Cortex of kidney (tissue), 1 donor: ENCODE measurements at places on chromosomes 3 and 15.

- no peak for DNase-seq
Observed at GRCh38 chr3:186461141-186461540, 83.0 kb downstream of the CRYGS start.

DNA sequence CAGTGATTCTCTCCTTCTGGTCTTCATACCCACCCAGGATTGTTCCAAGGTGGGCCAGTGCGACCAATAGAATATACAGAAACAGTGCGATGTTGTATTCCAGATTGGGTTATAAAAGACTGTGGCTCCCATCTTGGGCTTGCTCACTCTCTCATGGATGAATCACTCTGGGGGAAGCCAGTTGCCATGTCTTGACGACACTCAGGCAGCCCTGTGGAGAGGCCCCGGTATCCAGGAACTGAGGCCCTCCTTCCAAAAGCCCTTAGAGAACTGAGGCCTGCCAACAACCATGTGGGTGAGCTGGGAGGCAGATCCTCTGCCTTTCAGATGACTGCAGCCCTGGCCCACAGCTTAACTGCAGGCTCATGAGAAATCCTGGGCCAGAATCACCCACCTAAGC is 57.2 kb downstream of the SH3GL3 start:
- no peak for DNase-seq

- DNase-seq: no peak
Observed at GRCh38 chr3:171775943-171776342, 34.3 kb downstream of the PLD1 start.

GRCh38 chr3:41053220-41053619 is 146.1 kb upstream of the CTNNB1 start:
- DNase-seq: no peak

- DNase-seq: no peak
Observed at GRCh38 chr3:129239991-129240390, 9.4 kb upstream of the COPG1 start.

DNA sequence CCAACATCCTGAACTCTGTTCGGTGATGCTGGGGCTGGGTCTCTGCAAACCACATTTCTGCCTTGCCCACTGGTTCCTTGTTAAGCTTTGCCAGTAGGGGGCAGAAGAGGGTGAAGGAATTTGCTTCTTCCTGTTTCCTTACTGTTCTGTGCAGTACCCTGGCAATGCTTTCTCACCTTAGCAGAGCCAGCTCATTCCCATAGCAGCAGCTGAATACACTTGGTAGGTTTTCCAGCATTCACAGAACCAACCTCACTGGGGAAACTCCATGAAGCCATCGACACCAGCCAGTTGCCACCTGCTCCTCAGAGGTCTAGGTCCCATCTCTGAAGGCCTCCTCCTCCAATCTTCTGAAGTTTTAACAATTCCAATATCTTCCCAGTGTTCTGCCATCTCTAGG is 308.4 kb downstream of the PDCD6IP start:
- no peak for DNase-seq

GRCh38 chr3:98921957-98922356 is 20.5 kb upstream of the DCBLD2 start:
- DNase-seq: no peak

DNA sequence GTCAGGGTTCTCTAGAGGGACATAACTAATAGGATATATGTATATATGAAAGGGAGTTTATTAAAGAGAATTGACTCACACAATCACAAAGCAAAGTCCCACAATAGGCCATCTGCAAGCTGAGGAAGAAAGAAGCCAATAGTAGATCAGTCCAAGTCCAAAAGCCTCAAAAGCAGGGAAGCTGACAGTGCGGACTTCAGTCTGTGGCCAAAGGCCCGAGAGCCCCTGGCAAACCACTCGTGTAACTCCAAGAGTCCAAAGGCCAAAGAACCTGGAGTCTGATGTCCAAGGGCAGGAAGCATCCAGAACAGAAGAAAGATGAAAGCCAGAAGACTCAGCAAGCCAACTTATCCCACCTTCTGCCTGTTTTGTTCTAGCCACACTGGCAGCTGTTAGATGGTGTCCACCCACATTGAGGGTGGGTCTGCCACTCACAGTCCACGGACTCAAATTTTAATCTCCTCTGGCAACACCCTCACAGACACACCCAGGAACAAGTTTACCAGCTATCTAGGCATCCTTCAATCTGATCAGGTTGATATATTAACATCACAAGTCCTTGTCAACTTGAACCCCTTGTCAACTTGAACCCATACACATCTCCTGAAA is 54.2 kb upstream of the ACAD9 start:
- no peak for DNase-seq

DNA sequence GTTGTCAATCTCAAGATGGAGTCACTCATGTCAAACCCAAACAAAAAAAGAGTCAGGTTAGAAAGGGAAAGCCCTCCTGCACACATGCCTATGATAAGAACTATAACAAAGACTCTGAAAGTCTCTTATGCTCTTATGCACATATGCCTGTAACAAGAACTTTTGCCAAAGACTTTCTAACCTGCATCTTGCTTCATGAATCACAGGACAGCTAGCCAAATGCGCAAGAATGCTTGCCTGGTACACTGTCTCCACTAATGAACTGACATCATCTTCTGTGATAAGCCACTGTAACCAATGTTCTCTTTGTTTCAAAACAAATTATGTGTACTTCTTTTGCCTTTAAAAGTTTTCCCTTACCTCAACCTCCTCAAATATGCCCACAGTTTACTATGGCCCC is 18.2 kb upstream of the EHHADH start:
- DNase-seq: no peak

GRCh38 chr3:194404365-194405140 is 5.5 kb upstream of the GP5 start:
- no peak for DNase-seq

DNA sequence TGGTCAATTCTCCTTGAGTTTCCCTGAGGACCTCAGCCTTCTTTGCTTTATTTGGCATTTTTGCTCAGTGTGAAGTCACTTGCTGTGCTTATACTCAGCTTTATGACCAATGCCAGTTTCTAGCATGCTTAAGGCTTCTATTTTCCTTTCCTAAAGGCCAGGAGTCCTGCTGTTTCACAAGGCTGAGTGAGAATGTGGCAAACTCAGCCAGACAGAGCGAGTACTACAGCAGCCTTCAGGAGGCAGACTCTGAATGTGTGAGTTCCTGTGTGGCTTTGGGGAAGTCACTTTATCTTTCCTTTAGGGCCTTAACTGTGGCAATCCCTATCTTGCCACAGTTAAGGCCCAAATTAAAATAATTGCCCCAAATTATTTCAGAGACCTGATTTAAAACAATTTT is 213.2 kb upstream of the MRPL3 start:
- no peak for DNase-seq

GRCh38 chr3:182730675-182731042 is 62.6 kb upstream of the ATP11B start:
- no peak for DNase-seq

DNA sequence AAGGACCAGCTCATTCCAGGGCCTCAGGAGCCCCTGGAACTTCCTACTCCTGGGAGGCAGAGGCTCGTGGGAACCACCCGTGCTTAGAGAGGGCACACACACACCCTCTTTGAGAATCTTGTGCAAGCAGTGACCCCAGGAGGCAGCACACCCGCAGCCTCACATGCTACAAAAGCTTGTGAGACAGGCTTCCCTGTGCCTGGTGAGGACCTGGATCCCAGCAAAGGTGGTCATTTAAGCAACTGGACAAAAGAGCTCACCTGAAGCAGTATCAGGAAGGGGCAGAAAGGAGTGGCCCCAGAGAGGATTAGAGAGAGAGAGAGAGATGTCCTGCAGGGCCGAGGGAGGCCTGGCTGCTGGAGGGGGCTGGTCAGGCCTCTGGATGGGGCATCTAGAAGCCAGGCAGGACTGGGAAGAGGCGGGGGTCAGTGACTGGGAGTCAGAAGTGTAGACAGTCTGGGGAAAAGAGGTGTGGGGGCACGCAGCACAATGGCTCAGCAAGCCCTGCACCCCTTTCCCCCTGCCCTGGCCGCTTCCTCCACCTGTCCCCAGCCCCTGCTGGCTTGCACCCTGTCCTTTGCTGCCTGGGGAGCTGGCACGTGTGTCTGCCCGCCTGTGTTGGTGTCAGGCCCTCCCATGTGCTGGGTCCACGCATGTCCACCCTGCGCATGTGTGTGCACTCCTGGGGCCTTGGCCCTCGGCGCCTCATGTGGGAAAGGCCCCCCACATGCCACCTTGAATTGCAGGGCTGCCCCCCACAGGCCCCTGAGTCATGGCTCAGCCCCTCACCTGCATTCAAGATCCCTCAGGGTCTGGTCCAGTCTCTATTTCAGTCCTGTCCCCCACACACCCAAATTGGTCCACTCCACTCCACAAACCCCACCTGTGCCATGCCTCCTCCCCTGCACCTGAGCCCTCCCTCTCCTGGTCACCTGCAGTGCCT is 36.9 kb downstream of the TSPAN3 start:
- no peak for DNase-seq

DNA sequence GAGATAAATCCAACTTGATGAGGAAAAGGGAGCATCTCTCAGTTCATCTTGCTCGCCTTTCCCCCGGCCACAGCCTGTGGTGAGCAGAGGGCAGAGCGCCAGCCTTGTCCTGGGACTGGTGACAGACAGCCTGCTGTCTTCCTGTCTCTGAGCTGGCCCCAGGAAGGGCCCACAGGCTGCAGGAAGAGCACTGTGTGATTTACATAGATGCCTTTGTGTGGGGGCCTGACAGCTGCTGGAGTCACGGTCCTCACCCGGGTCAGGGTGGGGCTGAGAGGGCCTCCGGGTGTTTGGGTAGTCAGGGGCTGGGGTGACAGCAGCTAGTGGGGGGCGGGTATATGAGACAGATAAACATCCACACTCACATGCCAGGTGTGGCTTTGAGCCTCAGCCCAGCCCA is 29.3 kb downstream of the PLA2G4D start:
- DNase-seq: no peak

DNA sequence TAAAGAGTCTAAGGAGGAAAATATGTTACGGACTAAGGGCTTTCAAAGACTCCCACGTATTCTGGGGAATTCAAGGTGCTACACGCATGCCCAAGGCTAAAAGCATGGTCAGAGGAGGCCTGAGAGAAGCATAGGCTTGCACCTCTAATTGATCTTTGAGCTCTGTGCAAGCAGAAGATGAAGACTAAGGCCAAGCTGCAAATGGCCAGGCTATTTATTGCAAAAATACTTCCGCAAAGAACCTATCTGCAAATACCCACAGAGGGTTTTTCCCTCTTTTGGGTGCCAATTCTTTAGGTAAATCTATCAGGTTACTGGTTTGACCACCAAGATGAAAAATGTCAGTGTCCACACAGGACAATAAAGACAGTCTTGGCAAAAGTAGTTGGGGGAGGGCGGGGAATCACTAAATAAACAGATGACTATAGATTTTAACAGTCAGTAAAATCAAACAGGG is 119.5 kb downstream of the STAG1 start:
- DNase-seq: no peak

GRCh38 chr15:78726870-78727551 is 84.3 kb downstream of the ADAMTS7 start:
- DNase-seq: no peak

- DNase-seq: no peak
Observed at GRCh38 chr3:48594417-48595049, 596 bp downstream of the COL7A1 start.

GRCh38 chr3:69309814-69310213 is 76.1 kb downstream of the FRMD4B start:
- DNase-seq: no peak

GRCh38 chr3:1139071-1139470 is 46.2 kb downstream of the CNTN6 start:
- no peak for DNase-seq

DNA sequence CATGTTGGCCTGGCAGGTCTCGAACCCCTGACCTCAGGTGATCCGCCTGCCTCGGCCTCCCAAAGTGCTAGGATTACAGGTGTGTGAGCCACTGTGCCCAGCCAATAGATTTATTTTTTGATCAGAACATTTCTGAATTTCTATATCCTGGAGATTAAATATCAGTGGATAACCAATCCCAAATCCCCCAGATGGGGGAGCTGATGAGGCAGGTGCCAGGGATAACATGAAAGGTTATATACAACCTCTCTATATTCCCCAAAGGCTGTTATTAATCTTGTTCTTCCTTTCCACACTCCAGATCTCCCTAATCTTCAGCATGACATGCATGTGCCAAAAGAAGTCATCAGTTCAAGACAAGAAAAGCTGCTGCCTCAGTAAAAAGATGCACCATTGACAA is 112.3 kb downstream of the WDR76 start:
- DNase-seq: no peak

DNA sequence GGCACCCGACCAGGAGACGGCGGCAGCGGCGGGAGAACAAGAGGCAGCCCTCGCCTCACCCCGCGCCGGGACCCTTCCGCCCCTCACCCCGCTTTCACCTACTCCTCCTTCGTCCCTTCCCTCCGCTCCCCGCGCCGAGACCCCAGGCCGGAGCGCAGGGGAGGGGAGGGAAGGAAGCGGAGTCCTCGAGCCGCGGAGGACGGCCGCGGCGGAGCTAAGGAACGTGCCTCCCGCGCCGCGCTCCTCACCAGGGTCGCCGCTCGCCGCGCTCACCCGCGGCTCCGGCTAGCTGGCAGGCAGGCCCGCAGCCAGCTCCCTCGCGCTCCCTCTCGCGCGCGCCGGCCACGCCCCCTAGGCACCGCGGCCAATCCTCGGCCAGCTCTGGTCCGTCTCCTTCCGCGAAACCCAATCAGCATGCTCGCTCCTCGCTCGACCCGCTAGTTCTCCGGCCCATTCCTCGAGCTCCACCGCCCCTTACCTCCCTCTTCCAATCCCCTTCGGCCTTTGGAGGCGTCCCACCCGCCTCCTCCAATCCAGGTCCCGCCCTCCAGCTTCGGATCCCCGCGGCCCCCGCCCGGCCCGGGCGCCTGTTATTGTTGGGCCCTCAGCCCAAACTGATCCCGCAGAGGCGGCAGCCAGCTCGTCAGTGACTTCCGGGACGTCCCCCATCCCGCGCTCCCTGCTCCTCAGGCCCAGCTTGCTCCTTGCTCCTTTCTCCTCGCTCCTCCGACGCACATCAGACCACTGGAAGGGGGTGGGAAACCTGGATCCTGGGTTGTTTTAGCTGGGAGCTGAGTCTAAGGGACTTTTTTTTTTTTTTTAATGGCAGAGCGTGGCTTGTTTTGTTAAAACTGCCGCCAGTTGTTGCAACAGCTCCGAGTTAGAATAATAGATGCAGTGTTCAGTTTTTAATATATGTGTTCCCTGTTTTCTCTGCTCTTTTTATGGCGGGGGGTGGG is at the start of gene DCBLD2:
Gene DCBLD2 (minus strand): TSS at position 304 of the 959 bp plus-strand sequence. CDS start 369 bp downstream, outside the sequence.
- peak; percentile 68 for DNase-seq

DNA sequence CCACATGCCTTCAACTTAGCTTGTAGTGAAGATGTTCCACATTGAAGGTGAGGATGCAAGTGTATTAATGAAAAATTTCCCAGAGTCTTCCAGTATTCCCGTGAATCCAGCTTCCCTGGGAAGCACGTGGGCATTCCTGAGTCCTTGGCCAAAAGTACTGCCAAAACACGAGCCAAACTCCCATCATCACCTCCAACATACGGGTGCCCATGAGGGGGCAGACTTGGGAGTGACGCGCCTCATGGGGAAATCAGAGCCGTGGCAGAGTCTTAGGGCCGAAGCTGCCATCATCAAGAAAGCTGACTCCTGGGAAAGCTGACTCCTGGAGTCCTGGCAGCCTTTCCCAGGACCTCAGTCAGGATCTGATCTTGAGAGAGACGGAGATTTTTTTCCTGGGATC is 20.1 kb upstream of the TM2D3 start:
- DNase-seq: no peak

GRCh38 chr3:193870376-193871219 is 265.4 kb upstream of the HES1 start:
- no peak for DNase-seq

GRCh38 chr3:116096631-116097030 is 348.7 kb downstream of the LSAMP start:
- no peak for DNase-seq

- no peak for DNase-seq
Observed at GRCh38 chr15:26132811-26133210, 269.7 kb upstream of the ATP10A start.
